ENCODE measurements at places on chromosomes 11 and 22. TPM values are rescaled to one million over a fixed set of nuclear protein-coding genes. Genes with fewer than 3 reads are reported as not detected.

GRCh38 chr11:26333906-26334305, 2.0 kb downstream of the ANO3 start:
- no peak for DNase-seq

- peak; percentile 99 for DNase-seq
Measured at GRCh38 chr11:67606492-67607295, at the start of gene NDUFV1. NDUFV1 (plus strand) TSS chr11:67606936; CDS start chr11:67607005, 69 bp downstream.

OR52I1 gene
- not detected for polyA plus RNA-seq

DNA sequence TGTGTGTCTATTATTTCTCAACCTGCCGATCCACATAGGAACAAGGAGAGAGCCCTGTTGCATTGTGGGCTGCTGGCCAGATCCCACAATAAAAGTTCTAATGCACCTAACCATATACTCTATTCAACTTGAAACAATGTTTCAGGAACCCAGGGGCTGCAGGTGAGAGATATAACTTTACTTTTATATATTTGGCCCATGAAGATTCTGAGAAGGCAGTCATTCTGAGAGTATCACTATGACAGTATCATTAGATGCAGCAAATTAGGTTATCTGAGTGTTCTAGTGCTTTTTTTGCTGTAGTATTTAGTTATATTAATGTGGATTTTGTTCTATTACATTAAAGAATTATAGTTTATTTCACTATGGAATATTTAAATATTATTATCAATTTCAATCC, 655.1 kb upstream of the ARHGAP42 start:
- no peak for DNase-seq

PANX3 gene
- polyA plus RNA-seq = not detected

DNA sequence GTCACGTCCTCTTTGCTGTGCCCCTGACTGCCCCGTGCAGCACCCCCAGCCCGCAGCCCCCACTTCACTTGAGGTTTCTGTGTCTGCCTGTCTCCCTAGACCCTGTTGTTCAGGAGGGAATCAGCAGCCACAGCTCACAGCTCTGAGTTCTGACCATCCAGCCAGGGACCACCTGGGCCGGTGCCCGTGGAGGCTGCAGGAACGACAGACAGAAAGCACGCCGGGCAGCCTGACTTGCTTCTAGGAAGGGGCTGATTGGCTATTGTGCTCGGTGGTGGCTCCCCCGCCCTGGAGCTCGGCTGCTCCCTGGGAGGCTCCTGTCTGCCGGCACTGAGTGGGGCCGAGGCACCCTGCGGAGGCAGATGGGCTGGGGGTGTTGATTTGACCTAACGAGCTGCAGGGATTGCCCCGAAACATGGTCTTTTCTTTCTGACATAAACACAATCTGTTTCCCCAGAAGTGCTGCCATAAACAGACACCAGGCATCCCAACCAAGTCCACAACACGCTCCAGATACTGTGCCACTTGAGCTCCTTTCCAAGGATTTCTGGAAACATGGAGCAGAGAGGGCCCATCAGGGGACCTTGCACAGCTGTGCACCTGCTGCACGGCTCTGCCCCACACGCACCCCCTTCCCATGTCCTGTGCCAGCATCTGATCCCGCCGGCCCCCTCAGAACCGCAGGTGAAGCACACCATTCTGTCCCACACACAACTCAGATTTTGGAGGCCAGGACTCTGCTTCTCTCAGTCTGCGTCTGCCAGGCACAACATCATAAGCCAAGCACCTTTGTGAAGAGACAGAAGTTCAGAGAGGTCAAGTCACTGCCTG, 855.9 kb downstream of the TBC1D22A start:
- no peak for DNase-seq

DNA sequence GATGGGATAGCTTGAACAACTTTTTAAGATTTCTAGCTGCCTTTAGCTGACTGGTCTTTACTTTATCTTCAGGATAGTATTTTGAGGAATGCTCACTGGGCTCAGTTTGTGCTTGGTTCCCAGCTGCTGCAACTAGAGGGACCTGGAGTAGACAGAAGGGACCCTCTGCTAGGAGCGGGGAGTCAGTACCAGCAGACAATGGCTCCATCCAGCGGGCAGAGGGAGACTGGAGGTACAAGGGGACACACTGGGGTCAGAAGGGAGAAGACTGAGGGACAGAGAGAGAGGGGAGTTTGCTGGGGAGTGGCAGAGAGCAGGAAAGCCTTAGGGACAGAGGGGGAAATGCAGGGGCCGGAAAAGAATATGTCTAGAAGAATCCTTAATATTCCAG, 22.0 kb upstream of the ACER3 start:
- DNase-seq = peak; percentile 34

GRCh38 chr11:65642014-65642671, 4.2 kb downstream of the SIPA1 start:
- DNase-seq = no peak

DNA sequence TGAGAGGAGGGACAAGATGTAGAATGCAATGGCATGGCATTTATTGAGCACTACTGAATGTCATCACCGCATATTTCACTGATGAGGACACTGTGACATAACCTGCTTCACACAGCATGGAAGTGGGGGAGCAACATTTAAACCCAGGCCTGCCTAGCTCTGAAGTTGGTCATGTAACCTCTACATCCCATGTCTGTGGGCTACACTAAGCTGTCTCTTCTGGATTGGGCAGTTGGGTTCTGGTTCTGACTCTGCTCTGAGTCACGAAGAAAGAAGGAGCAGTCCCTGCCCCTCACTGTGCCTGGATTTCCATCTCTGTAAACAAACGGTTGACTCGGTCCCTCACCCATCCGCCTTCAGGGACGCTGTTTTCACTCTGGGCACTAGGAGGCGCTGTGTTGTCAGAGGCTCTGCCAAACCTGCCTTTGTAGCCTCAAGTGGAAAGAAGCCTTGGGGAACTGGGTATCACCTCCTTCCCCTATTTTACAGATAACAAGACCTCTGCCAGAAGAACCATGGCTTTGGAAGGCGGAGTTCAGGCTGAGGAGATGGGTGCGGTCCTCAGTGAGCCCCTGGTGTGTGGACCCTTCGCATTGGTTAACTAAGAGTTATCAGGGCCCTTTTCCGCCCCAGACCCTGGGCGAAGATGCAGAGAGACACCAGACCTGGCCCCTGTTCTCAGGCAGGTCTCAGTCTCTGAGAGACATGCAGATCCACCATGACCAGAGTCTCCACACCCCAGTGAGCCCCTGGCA, 12.7 kb upstream of the ARHGEF17 start:
- no peak for DNase-seq

MMP10 gene
- polyA plus RNA-seq = not detected

MAJIN gene
- not detected for polyA plus RNA-seq

OR8G5 gene
- polyA plus RNA-seq = 0.11 TPM

FOSL1 gene
- polyA plus RNA-seq = 0.39 TPM

DNA sequence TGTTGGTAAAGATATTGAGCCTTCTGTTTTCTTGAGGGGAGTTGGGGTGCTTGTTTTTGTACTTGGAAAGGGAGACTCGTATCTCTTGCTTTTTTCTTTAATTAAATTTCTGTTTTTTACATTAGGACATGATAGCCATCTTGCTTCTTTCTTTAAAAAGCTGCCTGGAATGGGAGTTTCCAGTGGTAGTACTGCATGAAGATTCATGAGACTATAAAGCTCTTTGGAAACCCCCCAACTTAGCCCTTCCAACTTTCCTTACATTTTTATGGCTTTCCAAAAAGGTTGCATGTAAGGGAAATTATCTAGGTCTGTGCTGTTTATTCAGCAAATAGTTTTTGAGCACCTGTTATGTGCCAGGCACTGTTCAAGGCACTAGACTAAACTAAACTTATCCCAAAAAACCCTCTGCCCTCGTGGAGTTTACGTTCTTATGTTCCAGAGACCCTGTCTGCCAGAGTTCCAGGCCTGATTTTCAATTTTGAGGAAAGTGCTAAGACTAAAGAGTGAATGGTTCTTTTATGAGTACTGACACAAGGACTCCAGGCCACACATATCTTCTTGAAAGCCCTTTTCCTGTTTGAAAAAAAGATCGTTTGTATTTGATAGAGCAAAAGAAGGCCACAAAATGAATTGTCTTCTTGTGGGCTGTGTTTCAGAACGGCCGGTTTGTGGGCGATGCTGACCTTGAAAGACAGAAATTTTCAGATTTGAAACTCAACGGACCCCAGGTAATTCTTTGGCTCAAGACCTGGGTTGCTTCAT, 31.9 kb downstream of the CTNND1 start:
- DNase-seq = peak; percentile 72

TEAD1 gene
- polyA plus RNA-seq = 87.2 TPM

GRCh38 chr11:28659716-28660348, 551.6 kb downstream of the METTL15 start:
- DNase-seq = no peak

PAMR1 gene
- 20.6 TPM for polyA plus RNA-seq

RAB36 gene
- 1.5 TPM for polyA plus RNA-seq

DNA sequence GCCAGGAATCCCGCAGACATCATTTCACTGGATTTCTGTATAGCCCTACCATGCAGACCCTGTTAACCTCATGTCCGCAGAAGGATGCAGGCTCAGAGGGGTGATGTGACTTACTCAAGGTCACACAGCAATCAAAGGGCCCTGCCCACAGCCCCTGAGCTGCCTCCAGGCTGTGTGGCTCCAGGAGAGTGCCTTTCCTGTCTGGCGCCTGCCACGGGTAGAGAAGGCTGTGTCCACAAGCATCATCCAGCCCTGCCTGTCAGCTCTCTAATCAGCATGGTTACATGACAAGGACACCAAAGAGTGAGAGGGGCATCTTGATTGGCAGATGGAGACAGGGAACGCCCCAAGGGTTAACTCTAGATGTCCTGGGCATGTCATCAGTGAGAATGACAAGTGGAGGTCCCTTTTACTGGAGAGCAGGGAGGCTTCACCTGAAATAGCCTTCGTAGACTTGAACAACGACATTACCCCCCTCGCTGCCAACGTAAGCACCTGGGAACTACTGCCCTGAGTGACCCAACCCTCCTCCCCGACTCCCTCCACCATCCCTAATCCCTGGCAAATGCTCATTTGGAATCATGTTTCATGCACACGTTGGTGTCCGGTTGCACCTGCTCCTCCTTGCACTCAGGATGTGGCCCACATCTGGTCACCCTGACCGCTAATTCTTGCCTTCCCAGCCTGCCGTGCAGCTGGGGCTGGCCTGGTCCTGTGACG, 6.9 kb downstream of the FGF19 start:
- no peak for DNase-seq

OR6T1 gene
- not detected for polyA plus RNA-seq

GRCh38 chr22:32202161-32202538, 2.7 kb downstream of the RFPL2 start:
- no peak for DNase-seq

DNA sequence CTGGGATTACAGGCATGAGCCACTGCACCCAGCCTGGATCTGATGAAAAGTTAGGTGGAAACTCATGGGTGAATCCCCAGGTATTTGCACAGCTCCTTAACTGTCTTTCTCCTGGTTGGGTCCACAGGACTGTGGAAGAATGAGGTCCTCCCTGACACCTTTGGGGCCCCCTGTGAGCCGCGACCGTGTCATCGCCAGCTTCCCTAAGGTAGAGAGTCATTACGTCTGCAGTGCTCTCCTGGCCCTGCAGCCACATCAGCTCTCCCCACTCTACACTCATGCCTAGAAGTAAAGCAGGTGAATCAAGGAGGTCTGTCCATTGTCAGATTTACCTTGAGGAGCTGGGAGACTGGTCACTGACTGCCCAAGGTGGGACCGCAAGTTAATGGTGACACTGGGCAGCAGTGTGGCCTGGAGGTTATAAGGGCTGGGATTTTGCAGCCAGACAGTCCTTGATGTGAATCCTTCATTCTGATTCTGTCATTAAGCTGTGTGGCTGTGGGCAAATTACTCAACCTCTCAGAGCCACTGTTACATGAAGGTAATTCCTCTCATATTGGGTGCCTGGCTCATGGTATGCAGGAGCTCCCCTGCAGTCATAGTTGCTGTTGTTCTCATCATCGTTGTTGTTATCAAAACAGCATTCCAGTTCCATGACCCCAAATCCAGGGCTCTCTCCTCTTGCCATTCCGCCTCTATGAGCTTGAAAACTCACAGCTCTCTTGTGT, 1.4 kb downstream of the RAB36 start:
- DNase-seq = no peak

MN1 gene
- 6.7 TPM for polyA plus RNA-seq

APOL3 gene
- polyA plus RNA-seq = 7.8 TPM

DNA sequence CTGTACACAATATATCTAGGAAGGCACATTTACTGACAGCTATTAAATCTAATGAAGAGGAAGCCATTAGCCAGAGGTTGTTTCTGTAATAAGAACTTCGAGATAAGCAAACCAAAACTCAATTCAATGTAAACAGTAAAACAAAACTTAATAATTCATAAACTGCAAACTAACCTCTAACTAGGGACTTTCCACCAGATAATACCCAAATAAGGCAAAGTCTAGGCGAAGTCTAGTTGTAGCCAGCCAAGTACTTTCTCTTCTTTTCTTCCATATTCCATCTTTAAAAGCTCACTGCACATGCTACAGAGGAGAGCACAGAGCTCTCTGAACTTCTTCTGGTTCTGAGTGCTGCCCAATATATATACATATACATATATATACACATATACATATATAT, 229.9 kb upstream of the ANO5 start:
- DNase-seq = no peak

- DNase-seq = peak; percentile 2
Measured at GRCh38 chr11:67611165-67611564, 4.4 kb downstream of the NDUFV1 start.

BRSK2 gene
- 0.94 TPM for polyA plus RNA-seq

GRCh38 chr22:20401376-20402014, 7.5 kb downstream of the ZNF74 start:
- no peak for DNase-seq

GRCh38 chr11:116644941-116645305, 127.9 kb downstream of the BUD13 start:
- no peak for DNase-seq

DNA sequence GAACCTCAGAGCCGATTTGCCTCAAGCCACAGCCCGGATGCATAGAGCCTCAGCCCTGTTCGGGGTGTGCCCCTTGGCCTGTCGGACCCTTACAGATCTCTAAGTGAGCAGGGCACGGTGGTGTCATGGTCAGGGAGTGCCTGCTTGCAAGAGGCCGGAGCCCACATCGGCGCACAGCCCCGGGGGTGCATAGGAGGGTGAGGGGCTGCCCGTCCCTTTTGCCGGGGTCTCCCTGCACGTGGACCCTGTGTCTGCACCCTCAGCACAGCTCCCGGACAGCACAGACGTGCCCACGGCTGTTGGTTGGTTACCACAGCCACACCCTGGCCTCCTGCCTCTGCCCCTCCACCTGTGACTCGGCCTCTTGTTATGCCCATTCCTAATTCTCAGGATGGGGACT, 6.5 kb downstream of the RAB36 start:
- DNase-seq = no peak

All from muscle of leg (tissue), 16 donors.